ENCODE measurements at places on chromosomes 4 and X.

DNA sequence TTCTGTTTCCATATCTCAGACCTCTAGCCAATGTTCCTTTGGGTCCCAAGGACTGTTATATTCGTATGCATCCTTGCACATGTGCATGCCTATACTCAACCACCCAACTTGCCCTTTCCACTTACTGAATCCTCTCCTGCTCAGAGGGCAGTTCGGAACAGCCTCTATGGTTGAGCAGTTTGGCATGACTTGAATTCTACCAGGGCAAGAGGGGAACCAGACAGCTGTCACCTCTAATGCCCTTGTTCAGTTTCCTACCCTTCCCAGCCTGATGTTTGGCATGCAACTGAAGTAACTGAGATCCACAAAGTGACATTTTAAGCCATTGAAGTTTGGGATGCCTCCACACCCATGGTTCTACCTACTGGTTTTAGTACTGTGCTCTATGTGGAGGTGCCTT lies 17.5 kb downstream of the DRP2 start:
- no peak for DNase-seq

DNA sequence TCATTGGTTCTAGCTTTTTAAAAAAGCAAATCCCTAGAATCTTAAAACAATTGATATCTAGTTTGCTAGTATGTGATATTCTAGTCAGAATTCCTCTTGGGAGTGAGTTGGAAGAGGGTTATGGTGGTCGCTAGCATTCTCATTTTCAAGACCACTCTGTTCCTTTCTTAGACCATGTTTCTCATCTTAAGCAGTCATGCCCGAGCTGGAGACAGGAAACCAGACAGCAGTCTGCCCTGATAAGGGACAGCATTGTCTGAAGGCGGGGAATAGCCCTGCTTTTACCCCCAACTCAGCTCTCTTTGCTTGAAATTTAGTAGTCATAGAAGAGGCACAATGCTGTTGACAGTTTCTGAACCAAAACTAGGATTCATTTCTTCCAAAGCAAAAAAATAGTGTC lies 5.2 kb downstream of the KLF3 start:
- no peak for DNase-seq

GRCh38 chr4:184385705-184386141 lies 88.6 kb downstream of the IRF2 start:
- DNase-seq, result no peak

GRCh38 chr4:157591245-157591644 lies 370.7 kb downstream of the GRIA2 start:
- no peak for DNase-seq

DNA sequence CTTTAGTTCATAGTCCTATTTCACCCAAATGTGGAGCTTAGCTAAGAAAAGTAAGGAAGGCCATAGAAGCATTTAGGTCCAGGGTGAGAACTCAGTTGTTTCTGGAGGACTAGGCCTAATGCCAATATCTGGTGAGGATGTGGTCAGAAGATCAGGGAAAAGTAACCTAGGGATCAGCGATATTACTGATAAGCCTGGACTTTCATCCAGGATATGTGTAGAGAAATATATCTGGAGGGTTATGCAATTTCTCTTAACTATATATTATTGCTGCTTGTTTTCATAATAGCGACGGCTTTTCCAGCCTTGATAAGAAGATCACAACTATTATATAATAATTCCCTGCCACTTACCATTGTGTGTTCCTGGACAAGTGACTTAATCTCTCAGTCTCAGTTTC lies 81.1 kb downstream of the FRAS1 start:
- no peak for DNase-seq

DNA sequence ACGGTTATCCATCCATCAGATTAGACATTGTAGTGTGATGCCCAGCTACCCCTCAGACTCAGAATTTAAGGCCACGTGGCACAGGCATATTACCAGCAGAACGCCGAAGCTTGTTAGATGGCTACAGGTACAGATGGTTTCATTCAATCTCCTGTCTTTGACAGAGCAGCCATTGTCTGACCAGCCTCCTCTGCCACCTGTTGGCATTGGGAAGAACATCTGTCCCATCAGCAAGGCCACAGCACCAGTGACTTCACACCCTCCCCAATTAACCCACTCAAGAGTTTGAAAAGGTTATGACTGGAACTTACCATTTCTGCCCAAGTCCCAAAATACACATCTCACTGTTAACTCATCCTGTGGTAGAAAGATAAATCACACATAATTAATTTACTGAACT lies 22.0 kb upstream of the PHKA2 start:
- DNase-seq, result no peak
